ENCODE measurements at places on chromosomes 1 and 21.

DNA sequence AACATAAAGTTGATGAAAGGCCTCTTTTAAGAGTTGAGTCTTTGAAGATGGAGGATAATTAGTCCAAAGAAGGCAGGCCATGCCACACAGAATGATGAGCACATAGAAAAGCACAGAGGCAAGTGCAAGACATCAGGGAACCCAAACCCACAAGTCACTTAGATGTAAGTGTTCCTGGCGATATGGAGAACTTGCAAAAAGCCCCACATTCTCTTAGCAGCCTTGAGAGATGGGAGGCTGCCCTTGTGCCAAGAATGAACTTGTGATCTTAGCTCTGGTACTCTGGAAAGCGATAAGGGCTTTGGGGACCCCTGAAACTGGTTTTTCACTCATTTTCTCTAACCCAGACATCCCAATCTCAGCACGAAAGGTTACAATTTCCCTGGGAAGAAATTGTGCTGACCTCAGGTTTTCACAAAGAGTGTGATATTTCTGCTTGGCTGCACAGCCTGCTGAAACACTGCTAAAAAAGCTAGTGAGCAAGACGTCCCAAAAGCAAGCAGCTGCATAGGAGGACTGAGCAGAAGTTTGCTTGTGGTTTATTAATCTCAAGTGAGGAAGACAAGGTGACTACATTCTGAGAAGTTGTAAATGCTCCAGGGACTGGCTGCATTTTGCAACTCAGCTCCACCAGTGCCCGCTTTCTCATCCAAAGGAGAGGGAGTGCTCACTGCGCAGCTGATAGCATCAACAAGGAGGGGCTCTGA lies 496.9 kb upstream of the CAMK1G start:
- DNase-seq, result no peak

- DNase-seq, result no peak
Measured at GRCh38 chr1:48044311-48044710, 47.1 kb upstream of the TRABD2B start.

- no peak for DNase-seq
Measured at GRCh38 chr21:29102791-29103257, 27.6 kb upstream of the MAP3K7CL start.

DNA sequence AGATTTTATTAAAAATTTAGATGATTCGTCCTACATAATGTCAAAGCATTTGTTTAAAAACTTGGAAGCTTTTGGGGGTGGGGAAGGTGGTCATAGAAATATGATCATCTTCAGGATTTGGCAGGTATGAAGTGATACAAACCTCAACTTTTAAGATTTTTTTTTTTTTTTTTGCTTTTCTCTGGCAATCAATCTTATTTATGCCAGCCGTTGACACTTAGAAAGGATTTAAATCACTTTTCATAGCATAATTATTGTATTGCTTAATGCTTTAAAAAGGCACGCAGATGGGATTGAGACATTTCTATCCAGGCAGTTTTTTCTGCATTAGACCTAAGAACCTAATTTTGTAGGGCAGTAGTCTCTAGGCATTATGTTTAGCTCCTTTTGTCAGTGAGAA lies 19.7 kb downstream of the MRPS6 start:
- no peak for DNase-seq

DNA sequence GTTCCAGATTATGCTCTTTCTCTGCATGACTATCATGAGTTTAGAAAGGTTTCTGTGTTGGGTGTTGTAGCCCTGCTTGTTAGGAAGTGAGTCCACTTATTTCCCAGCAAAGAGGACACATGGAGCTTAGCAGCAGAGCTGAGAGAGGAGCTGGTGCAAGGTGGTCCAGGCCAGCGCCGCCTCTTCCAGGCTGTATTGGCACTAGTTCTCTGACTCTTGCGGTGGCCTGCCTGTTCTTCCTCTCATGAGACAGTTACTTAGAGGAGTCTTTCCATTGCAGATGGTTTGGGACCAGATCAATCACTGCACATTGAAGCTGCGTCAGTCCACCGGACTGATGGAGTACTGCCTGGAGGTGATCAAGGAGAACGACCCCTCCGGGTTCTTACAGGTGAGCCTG lies 38.0 kb downstream of the TRIM67 start:
- no peak for DNase-seq

DNA sequence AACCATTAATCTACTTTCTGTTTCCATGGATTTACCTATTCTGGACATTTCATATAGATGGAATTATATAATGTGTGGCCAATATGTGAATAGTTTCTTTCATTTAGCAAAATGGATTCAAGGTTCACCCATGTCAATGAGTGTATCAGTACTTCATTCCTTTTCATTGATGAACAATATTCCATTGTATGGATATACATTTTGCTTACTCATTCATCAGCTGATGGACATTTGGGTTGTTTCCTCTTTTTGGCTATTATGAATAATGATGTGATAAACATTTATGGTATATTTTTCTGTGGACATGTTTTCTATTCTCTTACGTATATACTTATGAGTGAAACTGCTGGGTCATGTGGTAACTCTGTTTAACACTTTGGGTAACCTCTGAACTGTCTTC lies 97.8 kb downstream of the SCMH1 start:
- DNase-seq, result no peak

DNA sequence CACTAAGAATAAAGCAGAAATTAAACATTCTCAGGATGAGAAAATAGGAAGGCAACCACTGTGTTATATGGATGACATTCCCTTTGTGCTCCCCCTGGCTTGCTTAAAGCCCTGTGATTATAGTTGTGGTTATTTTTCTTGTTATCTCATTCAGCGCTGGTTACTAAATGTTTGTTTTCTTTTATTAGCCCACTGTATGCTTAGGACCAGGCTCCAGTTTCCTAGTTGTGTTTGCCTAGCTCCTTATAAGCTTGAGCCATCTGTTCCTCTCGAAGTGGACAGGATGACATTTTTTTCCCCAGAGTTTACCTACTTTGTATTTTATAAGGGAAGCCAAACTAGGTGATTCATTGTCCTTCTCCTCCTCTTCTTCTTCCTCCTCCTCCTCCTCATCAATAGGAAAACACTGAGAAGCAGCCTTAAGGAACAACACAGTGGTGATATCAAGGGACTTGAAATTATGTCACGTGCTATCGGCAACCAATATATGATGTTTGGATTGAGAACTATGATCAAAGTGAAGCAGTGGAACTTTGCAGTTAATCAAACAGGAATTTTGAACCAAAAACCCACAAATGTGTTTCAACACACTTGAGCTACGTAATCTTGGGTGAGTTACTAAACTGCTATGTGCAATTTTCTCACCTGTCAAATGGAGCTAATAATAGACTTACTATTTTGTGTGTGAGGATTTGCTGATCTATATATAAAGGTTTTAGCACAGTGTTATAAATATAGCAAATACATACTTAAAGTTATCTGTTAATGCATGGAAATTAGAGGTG lies 35.1 kb upstream of the RGS7 start:
- DNase-seq, result no peak
